GM23248 (cell line): ENCODE measurements at places on chromosomes 6 and 20.

GRCh38 chr6:2476376-2476775 lies 231.0 kb upstream of the GMDS start:
- DNase-seq: peak; percentile 66

DNA sequence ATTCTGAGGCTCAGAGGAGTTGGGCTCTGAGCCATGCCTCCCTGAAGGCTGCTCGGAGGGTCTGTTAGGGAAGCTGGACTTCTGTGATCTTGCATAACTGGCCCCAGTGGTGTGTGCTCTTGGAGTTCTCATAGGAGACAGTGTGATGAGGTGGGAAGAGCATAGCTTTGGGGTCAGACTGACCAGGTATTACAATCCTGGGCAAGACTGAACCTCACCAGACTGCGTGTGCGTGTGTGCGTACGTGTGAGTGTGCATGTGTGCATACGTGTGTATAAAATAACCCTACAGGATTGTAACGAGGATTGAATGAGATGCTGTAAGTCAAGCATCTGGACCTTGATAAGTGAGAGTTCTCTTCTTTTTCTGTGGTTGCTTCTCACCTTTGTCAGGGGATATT lies 10.0 kb downstream of the BPIFB2 start:
- no peak for DNase-seq

DNA sequence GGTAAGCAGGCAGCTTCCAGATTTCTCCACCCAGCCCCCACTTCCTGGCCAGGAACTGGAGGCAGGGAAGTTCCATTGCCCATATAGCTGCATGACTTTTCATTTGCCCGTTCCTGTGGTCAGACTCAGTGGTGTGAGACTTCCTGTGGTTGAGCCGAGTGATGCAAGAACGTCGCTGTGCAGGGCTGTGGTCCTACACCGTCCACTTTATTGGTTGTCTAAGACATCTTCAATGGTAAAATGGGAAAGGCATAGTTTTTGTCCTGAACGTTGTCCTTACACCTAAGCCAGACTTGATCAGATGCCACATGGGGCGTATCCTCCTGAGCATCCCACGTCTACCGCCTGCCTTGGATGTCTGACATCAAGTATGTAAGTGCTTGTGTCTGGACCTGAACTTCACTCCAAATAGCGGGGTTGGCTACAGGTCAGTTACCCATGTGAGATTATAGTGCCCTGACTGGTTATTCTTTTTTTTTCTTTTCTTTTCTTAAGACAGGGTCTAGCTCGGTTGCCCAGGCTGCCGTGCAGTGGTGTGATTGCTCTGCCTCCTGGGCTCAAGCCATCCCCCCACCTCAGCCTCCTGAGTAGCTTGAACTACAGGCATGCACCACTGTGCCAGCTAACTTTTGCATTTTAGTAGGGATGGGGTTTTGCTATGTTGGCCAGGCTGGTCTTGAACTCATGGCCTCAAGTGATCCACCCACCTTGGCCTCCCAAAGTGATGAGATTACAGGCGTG lies 25.9 kb upstream of the GTSF1L start:
- peak; percentile 87 for DNase-seq

DNA sequence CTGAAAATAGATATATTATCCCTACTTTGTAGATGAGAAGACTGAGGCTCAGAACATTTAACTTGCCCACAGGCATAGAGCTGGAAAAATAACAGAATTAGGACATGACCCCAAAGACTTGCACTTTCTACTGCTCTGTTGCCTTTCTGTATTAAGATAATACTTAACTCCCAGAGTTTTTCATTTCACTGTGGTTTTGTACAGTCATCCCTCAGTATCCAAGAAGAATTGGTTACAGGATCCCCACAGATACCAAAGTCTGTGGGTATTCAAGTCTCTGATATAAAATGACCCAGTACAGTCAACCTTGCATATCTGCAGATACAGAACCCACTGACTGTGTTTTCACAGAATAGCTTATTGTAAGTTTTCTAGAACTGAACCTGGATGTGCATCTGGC lies 16.8 kb downstream of the MRS2 start:
- no peak for DNase-seq

DNA sequence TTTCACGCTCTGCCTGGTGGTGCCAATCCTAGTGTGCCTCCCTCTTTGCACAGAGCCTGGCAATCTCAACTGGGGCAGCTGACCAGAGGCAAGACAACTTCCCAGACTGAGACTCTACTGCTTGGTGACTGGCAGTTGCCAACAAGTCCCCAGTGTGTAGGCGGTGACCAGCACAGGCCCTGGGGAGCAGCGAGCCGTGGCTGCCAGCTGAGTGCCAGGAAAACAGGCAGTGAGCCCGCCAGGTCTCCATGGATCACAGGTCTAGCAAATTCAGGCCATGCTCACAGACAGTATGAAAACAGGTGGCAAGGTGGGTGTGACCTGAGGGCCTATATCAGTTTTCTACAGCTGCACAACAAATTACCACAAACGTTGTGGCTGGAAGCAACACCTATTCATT lies 289.9 kb downstream of the KIF16B start:
- DNase-seq: no peak

DNA sequence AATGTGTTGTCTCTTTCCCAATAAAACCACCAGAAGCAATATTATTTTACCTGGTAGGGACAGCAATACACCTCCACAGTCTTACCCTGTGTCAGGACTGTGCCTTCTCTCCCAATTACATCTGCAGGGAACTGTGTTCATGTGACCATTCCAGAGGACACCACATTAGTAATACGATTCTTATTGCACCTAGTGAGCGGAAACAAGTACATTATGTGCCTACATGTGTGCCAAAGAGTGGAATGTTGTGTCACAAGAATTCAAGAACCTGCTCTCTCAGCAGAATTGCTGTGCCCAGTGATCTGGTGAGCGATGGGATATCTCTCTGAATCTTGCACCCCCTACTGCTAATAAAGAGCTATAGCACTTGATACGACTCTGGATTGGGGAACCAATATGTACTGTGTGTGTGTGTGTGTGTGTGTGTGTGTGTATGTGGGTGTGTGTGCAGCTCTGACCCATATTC lies 57.4 kb upstream of the FOXC1 start:
- DNase-seq: peak; percentile 63

DNA sequence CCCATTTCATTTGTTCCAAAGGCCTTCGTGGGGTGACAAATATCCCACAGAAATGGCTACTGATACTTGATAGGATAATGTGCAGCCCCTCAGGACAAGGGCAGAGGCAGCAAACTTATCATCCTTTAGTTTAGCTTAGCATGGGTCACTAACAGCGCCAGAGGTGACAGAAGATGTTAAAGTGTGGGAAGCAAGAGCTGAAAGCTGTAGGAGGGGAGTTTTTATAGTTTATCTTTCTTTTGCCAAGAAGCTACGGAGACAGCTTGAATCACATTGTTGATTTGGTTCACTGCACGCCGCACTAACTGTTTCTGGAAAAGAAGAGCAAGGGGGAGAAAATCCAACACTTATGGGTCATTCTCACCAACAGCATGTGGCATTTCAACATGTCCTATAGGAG lies 773.9 kb upstream of the MMS22L start:
- DNase-seq: no peak

DNA sequence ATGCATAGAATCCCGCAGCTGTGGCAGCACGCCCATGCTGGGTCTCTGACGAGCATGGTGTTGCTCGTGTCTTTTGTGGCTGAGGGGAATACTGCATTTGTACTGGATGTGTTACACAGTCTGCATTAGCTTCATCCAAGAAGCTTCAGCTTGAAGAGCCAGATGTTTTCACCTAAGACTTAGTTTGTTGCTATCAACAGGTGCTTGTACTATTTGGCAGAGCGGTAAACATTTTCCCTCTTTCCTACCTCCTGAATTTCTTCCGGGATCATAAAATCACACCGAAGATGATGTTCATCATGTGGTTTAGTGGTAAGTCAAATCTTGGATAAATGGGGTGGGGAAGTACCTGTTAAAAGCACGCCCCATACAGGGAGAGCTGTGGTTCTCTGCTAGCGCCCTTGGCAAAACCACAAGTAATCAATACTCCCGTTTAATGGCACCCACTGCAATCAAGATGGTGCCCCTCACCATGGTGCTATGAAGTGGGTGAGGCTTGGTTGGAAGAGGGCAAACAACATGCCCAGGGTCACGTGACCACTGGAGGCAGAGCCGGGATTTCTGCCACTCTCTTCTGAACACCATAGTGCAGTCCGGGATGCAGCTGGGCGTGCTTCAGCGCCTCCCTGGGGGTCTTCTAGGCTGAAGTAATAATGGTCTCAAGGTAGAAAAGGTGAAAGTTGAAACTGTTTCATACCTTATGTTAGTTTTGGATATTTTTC lies 34.4 kb downstream of the SPATA2 start:
- no peak for DNase-seq

DNA sequence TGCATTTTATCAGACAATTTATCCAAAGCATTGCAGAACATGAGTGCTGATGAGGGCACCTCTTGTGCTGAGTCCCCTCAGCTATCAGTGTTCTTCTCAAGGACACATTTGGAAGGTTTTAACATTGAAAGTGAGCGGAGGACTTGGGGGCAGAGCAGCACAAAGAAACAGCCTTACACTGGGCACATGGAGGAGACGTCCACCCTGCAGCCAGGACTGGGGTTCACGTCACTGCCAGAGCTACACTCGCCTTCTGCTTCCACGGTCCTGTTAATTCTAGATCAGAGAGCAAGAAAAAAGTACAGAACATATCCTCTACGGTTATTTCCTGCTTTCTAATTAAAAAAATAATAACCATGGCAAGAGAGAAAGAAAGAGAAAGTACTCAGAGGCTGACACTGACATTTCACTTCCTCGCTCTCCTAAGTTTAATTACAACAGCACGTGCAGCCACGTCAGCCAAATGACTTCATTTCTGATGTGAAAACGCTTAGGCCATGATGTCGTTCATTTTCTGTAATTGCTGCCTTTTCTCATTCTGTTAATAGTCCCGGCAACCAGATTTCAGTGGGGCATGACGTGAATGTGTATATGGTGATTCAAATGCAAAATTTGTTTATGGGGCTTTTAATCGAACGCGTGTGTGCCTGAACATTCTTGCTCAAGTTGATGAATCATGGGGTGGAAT lies 5.1 kb downstream of the PRND start:
- DNase-seq: peak; percentile 92

DNA sequence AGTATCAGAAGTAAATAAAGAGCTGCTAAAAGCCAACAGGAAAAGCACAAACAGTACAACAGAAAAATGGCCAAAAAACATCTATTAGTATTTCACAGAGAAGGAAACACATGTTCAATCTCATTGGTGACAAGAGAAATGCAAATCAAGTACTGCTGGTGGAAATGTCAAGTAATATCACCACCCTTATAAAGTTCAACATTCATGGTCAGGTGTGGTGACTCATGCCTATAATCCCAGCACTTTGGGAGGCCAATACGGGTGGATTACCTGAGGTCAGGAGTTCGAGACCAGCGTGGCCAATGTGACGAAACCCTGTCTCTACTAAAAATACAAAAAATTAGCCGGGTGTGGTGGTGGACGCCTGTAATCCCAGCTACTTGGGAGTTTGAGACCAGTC lies 42.8 kb downstream of the ESF1 start:
- no peak for DNase-seq

DNA sequence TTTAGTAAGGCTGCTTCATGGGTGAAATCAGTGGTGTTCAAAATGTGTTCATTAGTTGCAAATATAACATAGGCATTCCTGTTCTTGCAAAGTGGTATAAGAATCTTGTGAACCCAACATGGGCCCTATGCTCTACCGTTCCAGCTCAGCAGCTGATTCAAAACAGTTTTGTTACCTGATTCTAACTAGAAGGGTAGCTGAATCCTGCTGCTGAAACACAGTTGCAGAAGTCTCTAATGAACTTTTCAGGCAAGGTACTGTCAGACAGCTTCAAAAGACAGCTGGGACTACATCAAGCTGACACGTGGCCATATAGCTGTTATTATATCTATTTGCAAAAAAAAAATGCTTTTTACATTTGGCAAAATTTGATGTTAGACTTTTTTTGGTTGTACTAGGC lies 22.7 kb downstream of the THEMIS start:
- DNase-seq: no peak

DNA sequence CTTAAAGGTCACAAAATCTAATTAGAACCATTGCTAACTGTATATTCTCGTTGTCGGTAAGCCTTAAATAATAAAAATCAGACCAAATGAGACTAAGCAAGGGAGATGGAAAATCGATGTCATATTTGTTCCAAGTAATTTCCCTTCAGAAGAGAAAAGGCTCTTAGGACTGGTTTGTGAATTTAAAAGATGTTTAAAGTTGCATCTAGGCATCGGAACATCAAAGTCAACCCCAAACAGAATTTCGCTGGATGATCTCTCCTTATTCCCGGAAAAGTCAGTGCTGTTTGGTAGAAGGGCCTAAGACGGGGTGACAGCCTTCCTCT lies 63.8 kb downstream of the NPEPL1 start:
- DNase-seq: no peak

- DNase-seq: no peak
Observed at GRCh38 chr20:16385891-16386290, 187.4 kb downstream of the KIF16B start.

- DNase-seq: no peak
Observed at GRCh38 chr20:10250902-10251301, 32.3 kb downstream of the SNAP25 start.

GRCh38 chr20:21182832-21183563 lies 57.1 kb downstream of the KIZ start:
- DNase-seq: peak; percentile 94

DNA sequence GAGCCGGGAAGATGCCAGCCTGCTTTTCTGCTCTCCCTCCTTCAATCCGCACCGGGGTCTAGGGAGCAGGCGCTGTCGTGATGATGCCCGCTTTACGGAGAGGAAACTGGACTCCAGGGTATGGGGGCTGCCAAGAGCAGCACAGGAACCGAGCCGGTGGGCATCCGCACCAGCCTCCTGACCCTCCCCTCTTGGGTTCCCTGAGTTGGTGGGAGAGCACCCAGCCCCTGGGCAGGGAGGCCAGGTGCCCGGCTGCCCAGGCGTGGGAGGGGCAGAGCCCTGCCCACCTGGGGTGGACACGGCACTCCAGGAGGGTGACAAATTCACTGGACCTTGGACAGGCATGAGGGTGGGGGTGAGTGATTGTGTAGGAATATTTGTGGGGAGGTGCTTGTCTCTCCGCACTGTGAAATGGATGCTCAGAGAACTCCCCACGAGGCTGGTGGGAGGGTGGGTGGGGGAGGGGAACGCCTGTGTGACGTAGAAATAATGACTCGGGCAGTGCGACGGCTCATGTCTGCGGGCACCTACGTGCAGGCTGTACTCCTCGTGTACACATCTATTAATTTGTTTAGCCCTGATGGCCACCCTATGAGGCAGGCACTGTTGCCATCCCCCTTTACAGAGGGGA lies 173.4 kb downstream of the BMP7 start:
- no peak for DNase-seq

DNA sequence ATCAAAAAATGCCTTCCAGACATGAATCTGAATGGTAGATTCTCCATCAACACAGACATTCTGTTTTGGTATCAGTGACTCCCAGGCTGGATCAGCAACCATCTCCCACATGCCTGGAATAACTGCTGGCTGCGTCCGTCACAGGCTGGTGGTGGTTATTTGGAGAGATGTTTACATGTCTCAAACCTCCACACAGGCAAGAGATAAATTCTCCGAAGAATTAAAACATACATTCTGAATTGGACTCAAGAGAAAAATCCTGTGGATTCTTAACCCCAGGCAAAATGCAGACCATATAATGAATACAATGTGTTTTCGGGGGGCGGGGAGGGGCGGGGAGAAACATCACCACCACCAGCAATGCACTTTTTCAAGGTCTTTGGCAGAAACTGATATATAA lies 108.2 kb downstream of the THBS2 start:
- no peak for DNase-seq
